ENCODE measurements at places on chromosomes 1 and 21.
A peak's percentile ranks its signal among the peaks of the same experiment; 100 is the strongest.

DNA sequence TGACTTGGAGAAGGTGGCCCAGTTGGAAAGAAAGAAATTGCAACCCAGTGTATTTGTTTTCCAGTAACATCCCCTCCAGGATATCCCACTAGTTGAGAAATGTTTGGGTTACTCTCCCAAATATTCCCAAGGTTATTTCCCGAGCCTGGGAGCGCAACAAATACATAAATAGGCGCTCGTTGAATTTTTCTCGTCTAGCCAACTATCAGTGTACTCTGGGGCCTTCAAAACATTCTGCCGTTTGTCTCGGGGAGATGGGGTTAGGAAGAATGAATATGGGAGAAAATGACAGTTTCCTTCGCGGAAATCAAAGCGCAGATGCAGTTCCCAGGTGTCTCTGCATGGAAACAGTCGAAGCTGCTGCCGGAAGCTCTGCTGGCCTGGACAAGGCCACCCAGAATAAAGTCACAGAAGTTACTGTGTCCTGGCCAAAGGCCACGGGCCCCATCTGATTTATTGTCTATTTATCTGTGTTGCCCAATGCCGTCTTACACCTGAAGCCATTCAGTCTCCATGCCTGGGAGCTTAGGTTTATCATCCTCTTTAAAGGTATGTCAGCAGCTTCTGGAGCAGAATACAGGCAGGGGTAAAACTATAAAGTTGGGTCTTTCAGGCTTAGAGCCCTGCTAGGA, 1.0 kb downstream of the C1orf115 start:
- DNase-seq: no peak

- no peak for DNase-seq
Measured at GRCh38 chr1:240582953-240583352, 29.0 kb downstream of the GREM2 start.

GRCh38 chr1:236854605-236854983, 59.5 kb downstream of the MTR start:
- no peak for DNase-seq

- DNase-seq: no peak
Measured at GRCh38 chr1:193025218-193025617, 33.9 kb downstream of the UCHL5 start.

GRCh38 chr1:94055459-94056122, 65.4 kb downstream of the ABCA4 start:
- no peak for DNase-seq

- no peak for DNase-seq
Measured at GRCh38 chr1:160373696-160374095, 6.8 kb downstream of the NHLH1 start.

DNA sequence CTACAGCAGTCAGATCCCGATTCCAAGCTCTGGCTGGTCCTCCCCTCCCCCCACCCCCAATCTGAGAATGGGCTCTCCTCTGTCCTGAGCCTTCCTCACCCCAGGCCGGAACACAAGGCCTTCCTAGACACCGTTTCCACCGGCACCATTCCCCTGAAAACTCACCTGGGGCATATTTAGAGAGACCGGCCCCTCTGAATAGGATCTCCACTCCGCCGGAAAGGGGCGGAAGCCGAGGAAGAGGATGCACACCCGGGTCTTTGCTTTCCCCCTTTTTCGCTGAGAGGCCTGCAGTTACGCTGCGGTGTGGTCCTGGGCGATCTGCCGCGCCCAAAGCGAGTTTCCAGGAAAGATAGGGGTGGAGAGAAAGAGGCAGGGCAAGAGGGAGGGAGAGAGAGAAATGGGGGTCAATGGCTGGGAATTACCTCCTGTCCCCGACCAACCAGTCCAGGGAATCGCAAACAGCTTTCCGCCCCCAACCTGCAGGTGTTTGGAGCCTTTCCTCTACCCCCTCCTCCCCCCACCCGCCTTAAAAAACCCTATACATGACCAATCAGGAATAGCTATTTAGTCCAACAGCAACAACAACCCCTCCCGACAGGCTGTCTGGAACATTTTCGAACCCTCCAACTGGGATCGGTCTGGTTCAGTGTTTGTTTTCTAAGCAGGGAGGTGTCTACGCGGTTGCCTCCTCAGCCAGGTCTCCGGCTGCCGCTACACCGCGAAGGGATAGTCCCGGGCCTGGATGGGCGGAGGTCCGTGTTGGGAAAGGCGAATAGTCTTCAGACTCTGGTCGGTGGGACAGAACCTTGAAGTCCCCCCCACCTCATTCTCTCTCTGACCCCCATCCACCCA, 2.8 kb downstream of the TAL1 start:
- no peak for DNase-seq

DNA sequence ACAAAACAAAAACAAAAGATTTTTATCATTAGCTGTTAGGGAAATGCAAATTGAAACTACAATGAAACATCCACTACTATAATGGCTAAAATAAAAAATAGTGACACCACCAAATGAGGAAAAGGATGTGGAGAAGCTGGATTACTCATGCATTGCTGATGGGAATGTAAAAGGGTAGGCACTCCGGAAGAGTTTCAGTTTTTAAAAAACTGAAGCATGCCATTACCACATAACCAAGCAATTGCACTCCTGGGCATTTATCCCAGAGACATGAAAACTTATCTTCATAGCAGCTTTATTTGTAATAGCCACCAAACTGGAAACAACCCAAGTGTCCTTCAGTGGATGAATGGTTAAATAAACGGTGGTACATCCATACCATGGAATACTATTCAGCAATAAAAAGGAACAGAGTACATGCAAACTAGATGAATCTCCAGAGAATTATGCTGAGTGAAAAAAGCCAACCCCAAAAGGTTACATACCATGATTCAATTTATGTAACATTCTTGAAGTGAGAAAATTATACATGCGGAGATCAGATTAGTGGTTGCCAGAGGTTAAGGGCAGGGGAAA, 14.5 kb upstream of the CFAP298 start:
- DNase-seq: no peak

DNA sequence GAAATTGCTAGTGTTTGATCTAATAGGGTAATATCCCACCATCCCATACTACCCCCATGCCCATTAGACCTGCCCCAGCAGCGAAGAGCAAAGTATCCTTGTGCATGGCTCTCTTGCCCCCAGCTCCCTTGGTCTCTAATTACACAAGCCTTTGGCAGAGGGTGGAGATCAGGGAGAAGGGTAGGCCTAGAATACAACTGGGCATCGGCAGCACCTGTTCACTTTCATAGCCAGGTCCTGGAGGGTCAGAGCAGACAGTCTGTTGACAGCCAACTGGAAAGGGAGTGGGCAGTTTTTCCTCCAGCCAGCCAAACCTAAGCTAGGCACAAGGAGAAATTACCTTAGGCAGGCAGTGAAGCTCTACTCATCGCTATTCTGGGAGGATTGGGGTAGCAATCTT, 2.7 kb upstream of the PIGC start:
- no peak for DNase-seq

DNA sequence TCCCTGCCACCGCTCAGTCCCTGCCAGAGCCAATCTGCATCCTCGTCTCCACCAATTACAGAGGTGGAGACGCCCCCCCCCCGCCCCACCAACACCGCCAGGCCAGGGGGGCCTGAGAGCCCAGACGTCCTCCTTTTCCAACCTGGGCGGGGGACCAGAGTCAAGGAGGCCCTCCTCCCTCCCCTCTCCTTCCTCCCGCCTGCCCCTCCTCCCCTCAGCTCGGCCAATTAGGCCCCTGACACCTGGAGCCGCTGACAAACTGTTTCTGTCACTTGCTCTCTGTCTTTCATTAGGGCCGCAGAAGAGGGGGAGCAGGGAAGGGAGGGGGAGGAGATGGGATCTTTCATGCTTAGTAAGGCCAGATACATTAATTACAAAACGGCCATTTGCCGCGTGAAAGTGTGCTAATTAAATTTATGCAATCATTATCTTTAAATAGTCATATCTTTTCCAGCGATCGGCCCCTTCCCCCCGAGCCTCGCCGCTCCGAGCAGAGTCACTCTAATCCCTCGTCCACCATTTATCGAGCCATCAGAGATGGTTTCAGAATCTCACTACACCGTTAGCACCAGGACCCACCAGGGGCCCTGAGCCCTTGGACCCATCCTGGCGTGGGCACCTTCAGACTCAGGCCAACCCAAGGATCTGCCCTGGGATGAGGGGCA, 94.7 kb downstream of the PAX7 start:
- no peak for DNase-seq

- DNase-seq: no peak
Measured at GRCh38 chr1:24151175-24151533, 8.2 kb upstream of the IL22RA1 start.

DNA sequence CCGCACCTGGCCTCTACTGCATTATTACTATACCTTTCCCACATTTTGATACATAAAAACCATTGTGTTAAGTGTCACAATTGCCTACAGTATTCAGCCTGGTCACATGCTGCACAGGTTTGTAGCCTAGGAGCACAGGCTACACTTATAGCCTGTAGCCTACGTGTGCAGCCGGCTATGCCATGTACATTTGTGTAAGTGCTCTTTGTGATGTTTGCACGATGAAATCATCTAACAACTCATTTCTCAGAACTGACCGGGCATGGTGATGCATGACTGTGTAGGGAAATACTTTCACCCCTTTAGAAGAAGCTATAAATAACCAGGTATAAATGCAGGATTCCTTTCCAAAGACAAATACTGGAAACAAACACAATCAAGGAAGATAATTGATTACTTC, 12.1 kb downstream of the ERG start:
- no peak for DNase-seq

GRCh38 chr1:160328184-160328583, 14.9 kb downstream of the COPA start:
- DNase-seq: no peak

DNA sequence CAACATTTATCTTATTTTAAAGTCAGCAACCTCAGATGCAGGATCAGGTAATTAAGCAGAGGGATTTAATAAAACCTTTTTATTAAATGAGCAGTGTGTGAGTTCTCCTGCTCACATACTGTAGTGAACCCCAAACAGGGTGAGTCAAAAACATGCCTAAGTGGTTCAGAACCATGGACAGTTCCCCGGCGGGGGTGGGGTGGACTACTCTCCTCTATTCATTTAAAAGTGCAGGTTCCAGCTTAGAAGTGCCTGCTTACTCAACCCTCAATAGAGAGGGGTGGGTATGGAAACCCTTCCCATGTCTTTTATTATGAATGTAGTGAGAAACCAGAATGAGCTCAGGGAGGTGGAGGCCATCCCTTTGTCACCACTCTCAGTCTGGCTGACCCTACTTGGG, 397.9 kb downstream of the HHAT start:
- peak; percentile 1 for DNase-seq

DNA sequence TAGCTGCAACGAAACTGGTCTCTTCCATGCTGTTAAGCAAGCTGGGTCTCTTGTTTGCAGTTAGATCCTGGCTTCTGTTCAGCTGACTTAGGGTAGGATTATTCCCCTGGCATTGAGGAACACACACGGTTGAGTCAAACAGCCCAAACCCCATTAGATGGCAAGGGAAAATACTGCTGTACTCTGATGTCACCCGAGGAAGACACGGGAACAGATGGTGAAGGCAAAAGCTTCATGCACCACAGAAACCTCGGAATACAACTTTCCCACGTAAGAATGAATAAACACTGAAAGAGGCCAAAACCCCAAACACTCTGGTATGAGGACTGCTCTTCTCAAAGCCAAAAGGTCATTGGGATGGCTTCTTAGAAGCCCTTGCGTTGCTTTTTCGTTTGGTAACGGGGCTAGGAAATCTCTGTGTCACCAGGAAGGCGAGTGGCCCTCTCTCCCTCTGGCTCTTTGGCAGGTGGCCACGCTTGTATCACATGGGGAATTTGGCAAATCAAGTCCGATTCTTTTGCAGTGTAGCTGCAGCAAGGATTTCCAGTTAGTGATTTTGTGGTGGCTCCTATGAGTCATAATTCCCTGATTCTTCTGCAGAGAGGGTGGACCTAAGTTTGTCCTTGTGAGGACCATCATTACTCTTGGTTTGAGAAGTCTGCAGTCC, 16.7 kb upstream of the LYST start:
- DNase-seq: no peak

- no peak for DNase-seq
Measured at GRCh38 chr21:45460011-45460565, 55.1 kb downstream of the COL18A1 start.

- no peak for DNase-seq
Measured at GRCh38 chr1:11373895-11374747, 101.1 kb downstream of the UBIAD1 start.

GRCh38 chr1:156740237-156740740, 599 bp downstream of the MRPL24 start:
- no peak for DNase-seq

- no peak for DNase-seq
Measured at GRCh38 chr1:145985129-145985501, 11.3 kb downstream of the TXNIP start.

GRCh38 chr1:42155362-42155761, 2.2 kb downstream of the GUCA2B start:
- DNase-seq: no peak

GRCh38 chr1:199959033-199959774, 68.3 kb upstream of the NR5A2 start:
- no peak for DNase-seq

DNA sequence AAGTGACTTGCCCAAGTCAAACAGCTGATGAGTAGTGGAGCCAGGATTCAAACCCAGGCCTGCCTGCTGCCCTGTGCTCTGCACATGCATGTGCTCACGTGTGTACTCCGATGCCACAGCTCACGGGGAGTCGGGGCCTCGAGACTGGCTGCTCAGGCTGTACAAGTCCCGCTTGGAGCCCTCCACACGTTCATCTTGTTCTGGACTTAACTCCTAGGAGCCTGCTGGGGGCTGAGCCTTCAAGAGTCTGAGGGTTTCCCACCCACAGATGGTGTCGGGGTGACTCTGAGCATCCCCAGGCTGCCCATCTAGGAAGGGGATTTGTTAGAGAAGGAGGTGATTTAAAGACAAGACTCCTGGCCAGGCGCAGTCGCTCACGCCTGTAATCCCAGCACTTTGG, 35.7 kb upstream of the KDM4A start:
- no peak for DNase-seq

GRCh38 chr21:45825219-45825618, 156.4 kb upstream of the COL6A1 start:
- DNase-seq: no peak

GRCh38 chr1:198283222-198283621, 126.4 kb downstream of the NEK7 start:
- no peak for DNase-seq

Measured in KG1 (cell line).